ENCODE measurements at places on chromosomes 3 and 15. TPM values are rescaled to one million over a fixed set of nuclear protein-coding genes. Genes with fewer than 3 reads are reported as not detected.

The CCDC39 gene
- polyA plus RNA-seq = not detected

The GPR62 gene
- polyA plus RNA-seq = not detected

The SCG5 gene
- polyA plus RNA-seq = not detected

The GUCA1C gene
- polyA plus RNA-seq = not detected

The FOXB1 gene
- 0.09 TPM for polyA plus RNA-seq

The TNNC1 gene
- polyA plus RNA-seq = 1.4 TPM

The NR2F2 gene
- polyA plus RNA-seq = not detected

The RASL12 gene
- polyA plus RNA-seq = not detected

The CHL1 gene
- polyA plus RNA-seq = not detected

The HGD gene
- not detected for polyA plus RNA-seq

The COL6A5 gene
- not detected for polyA plus RNA-seq

The HACL1 gene
- polyA plus RNA-seq = 31.7 TPM

The CTXN2 gene
- not detected for polyA plus RNA-seq

The ONECUT1 gene
- polyA plus RNA-seq = not detected

The IQCF5 gene
- not detected for polyA plus RNA-seq

The MGA gene
- polyA plus RNA-seq = 13.3 TPM

The BHLHE40 gene
- 1.8 TPM for polyA plus RNA-seq

The MST1R gene
- not detected for polyA plus RNA-seq

The MYZAP gene
- polyA plus RNA-seq = not detected

The CCR5 gene
- 4.5 TPM for polyA plus RNA-seq

The ZFYVE19 gene
- 13.8 TPM for polyA plus RNA-seq

The CDHR4 gene
- not detected for polyA plus RNA-seq

The HTR3E gene
- not detected for polyA plus RNA-seq

The FBXW12 gene
- not detected for polyA plus RNA-seq

The NRG4 gene
- polyA plus RNA-seq = not detected

The CPN2 gene
- not detected for polyA plus RNA-seq

The RHOV gene
- not detected for polyA plus RNA-seq

Measured in naive thymus-derived CD8-positive, alpha-beta T cell (primary cell).